Mammary epithelial cell (primary cell): ENCODE measurements at places on chromosomes 12 and 14.

DNA sequence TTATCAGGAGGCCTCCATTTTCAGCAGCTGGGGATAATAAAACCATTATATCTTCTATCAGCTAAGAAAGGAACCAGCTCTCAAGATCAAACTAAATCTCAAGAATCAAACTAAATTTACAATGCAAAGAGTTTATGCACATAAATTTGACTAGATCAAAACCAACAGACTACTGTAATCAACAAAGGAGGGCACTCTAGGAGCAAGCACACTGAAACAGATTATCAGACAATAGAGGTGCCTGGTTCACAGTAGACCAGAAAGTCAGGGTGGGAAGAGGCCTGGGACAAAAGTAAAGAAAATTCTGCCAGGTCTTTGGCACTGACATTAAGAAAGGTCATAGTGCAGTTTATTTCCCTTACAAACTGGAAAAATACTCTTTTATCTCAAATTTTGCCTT lies 61.0 kb downstream of the HECTD4 start:
- DNase-seq, result no peak

DNA sequence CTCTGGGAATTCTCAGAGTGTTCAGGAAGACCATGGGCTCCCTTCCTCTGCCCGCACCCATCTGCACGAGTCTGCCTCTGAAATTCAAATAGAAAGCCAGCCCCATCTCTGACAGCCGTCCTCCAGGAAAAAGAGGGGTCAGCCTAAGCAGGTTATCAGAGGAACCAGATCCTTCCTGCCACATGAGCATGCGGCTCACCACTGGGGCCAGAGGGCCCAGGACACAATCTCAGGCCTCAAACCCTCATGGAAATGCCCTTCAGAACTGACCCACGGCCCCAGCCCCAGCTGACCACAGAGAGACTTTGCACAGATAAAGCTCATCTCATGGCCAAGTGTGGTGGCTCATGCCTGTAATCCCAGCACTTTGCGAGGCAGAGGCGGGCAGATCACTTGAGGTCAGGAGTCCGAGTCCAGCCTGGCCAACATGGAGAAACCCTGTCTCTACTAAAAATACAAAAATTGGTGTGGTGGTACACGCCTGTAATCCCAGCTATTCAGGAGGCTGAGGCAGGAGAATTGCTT lies 23.2 kb downstream of the PXN start:
- no peak for DNase-seq

- DNase-seq, result no peak
Measured at GRCh38 chr12:12294215-12295005, 27.6 kb upstream of the LRP6 start.

DNA sequence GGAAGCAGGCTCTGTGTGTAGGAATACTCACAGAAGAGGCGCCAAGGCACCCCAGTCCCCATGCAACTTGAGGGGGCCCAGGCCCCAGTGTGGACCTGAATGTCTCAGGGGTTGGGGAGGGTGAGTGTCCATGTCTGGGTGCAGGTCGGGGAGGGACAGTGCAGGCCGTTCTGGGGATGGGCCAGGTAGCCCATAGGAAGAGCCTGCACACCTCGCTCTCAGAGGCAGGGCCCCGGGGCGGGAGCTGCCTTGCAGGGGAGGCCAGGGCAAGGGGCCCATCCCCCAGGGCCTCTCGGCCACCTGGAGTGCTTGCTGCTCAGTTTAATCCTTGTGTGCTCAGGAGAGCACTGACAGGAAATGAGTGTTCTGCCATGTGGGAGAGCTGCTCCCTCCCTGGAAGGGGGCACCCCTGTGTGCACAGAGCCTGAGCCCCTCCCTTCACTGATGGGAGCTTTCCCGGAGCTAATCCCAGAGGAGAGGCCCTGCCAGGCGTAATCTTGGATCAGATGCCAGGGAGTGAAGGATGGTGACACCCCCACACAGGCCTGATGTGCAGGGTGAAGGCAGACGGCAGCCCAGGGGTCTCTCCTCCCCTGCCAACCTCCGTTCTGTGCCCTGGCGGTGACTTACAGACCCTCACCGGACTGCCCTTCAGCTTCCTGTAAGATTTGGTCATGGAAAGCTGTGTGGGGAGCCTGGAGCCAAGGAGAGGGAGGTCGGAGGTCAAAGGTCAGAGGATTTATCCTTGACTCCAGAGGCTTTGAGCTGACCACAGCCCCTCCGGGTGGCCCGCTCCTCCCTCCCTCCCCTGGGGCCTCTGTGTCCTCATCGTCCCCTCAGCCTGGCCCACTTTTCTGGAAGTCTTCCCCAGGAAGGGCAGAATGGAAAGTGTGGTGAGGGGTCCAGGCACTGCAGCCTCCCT lies 24.4 kb upstream of the FBRSL1 start:
- no peak for DNase-seq
